ENCODE measurements at places on chromosomes 12 and 14. TPM values are rescaled to one million over a fixed set of nuclear protein-coding genes. Genes with fewer than 3 reads are reported as not detected.

The LALBA gene
- polyA plus RNA-seq: not detected

The SIX1 gene
- 0.79 TPM for polyA plus RNA-seq

The TRHDE gene
- 2.8 TPM for polyA plus RNA-seq

The LRIG3 gene
- polyA plus RNA-seq: 51.1 TPM

The SEC23A gene
- 61.7 TPM for polyA plus RNA-seq

The ZNF140 gene
- polyA plus RNA-seq: 39.3 TPM

The RAB2B gene
- polyA plus RNA-seq: 47.5 TPM

The NAB2 gene
- polyA plus RNA-seq: 52.0 TPM

The ISM2 gene
- not detected for polyA plus RNA-seq

The MGAT4C gene
- 0.34 TPM for polyA plus RNA-seq

The INSM2 gene
- polyA plus RNA-seq: not detected

The SSTR1 gene
- polyA plus RNA-seq: 1.3 TPM

Measured in left lung (tissue), 14 donors.